Activated T-helper 1 cell treated with anti-CD3 and anti-CD28 coated beads, Interleukin-2, amount 50 U/mL, for 16 hours (primary cell): ENCODE measurements at places on chromosomes 11 and 22.
A peak's percentile ranks its signal among the peaks of the same experiment; 100 is the strongest.

GRCh38 chr11:46835897-46836296, 10.2 kb downstream of the CKAP5 start:
- no peak for DNase-seq

GRCh38 chr11:63985812-63986155, 454 bp upstream of the OTUB1 start:
- peak; percentile 54 for DNase-seq

DNA sequence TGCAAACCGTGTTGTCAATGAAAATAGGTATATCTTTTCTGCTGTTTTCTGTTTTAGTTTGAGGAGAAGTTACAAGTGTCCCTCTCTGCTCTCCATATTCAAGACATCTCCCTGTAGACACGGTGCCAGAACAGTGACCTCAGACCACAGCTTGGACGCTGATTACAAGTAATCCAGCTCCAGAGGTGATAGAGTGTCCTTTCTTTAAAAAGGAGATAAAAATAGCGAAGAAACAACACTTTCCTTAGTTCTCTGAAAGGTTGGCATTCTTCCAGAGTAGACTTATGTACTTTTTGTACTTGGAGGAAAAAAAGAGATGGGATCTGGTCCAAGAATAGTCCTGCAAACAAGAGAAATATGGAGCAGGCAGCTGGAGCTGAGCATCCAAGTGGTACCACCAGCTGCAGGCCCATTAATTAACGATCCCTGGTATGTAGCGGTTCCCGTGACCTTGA, 43.0 kb upstream of the WT1 start:
- no peak for DNase-seq

DNA sequence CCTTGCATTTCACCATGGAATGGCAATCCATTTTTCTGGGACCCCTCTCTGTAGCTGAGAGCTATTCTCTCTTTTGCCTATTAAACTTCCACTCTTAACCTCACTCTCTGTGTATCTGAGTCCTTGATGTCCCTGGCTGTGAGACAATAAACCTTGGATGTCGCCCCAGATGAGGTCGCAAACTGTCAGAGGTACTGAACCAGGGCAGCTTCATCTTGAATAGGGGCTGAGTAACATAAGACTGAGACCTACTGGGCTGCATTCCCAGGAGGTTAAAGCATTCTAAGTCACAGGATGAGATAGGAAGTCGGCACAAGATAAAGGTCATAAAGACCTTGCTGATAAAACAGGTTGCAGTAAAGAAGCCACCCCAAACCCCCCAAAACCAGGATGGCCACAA, 68.0 kb downstream of the RSF1 start:
- DNase-seq: no peak

DNA sequence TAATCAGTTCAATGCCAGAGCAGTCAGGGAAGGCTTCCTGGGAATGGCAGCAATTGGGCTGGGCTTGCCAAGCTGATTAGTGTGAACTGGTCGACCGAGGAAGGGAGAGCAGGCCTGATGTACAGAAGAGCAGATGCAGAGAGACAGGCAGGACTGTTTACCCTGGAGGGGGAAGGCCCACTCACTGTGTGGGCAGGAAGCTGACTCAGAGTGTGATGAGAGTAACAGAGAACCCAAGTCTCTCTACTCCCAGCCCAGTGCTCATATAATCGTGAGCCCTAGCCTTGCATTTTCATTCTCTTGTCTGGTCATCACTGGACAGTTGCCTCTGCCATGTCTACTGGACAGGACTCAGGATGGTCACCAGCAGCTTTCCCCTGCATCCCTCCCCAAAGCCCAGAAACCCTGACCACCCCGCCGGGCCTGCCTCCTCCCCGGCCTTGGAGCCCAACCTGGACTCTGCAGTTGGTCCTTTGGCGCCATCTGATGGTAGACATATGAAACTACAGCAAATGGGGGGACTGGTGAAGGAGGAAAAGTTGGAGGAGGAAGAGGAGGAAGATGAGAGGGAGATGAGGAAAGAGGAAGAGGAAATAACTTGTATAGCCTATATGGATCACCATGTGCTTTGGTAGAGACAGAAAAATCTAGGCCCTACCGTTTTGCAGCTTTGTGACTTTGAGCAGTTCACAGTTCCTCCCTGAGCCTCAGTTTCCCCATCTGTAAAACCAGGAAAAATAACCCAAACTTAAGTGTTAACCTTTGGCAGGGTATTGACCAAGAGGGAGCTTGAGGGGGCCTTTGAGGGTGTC, 43.4 kb upstream of the PRDM11 start:
- DNase-seq: peak; percentile 45

DNA sequence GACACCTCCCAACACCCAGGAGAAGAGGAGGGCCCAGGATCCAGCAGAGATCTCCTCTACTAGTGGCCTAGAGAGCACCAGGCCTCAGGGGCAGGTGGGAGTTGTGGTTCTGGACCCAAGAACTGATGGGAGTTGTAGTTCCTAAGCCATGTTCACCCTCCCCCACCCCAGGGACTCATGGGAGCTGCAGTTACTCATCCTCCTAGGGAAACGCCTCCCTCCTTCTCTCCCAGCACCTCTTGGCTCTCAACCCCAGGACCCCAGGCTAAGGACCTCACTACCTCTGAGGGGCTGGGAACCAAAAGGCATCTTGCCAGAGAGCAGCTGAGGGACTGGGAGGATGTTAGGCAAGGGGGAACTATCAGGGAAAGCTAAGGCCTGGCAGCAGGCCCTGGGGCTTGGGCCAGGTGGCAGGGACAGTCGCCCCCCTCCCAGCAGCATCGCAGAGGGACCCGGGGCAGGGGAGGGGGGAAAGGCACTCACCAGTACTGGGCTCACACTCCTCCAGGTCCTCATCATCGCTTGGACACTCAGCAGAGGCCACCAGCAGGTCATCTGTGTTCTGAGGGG, 28.9 kb downstream of the SLC22A12 start:
- DNase-seq: no peak

- no peak for DNase-seq
Observed at GRCh38 chr22:39241794-39242594, 2.8 kb downstream of the PDGFB start.

- DNase-seq: no peak
Observed at GRCh38 chr11:73859671-73860070, 17.0 kb downstream of the COA4 start.

DNA sequence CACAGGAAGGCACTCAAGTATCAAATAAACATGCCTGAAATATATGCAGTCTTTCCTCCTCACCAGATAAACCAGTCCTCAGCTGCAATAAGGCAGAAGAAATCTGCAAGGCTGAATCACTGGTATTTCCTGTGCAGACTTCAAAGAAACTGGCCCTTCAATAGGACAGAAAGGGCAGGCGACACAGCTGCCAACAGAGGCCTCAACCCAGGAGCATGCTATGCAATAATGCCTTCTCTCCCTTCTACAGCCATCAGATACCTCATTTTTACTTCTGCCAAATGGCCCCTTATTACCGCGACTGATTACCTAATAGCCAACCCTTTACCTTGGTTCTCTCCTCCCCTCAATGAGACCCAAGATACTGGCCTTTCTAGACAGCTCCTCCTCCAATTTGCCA, 8.0 kb downstream of the NUMA1 start:
- DNase-seq: no peak

DNA sequence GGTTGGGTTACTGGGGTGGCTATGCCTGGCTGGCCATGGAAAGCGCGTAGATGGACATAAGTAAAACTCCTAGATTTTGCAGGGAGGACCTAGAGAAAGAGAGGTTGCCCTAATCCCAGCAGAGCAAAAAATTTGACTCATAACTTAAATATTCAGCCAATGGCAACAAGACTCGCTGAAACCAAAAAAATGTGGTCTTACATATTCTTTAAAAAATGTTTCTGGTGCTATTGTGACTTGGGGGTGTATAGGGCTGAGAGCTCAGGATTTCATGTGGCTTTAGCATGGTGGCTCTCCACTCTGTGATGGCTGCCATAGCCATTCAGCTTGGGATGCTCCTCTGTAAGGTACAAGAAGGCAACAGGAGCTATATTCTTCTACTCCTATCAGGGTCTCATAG, 27.2 kb upstream of the PDGFD start:
- no peak for DNase-seq

- no peak for DNase-seq
Observed at GRCh38 chr11:128777369-128778011, 83.6 kb downstream of the FLI1 start.

GRCh38 chr11:130715877-130716220, 200.4 kb downstream of the SNX19 start:
- DNase-seq: no peak

- DNase-seq: no peak
Observed at GRCh38 chr11:1116666-1117390, 40.9 kb upstream of the MUC5AC start.

- no peak for DNase-seq
Observed at GRCh38 chr11:44638032-44638431, 72.6 kb downstream of the CD82 start.
